ENCODE measurements at places on chromosomes 11 and 22. TPM values are rescaled to one million over a fixed set of nuclear protein-coding genes. Genes with fewer than 3 reads are reported as not detected.

DNA sequence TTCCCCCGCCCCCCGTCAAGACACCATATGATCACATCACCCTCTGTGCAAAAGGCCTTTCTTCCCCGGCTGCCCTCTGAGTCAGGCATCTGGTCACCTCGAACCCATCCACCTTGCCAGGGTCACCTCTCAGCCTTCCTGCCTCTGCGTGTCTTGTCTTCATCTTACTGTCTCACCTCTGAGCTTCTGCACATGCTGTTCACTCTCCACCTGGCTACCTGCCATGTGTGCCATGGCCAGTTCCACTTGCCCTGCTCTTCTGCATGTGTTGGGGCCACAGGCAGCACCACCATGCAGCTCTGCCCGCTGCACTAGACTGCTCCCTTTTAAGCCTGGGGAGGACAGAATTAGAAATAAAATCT lies 9.8 kb downstream of the ZNF74 start:
- DNase-seq, result no peak

Gene ACTN3
- not detected for total RNA-seq

- peak; percentile 40 for DNase-seq
These were observed 3.1 kb downstream of the CELSR1 start for GRCh38 chr22:46534177-46534776.

Gene SEC14L3
- total RNA-seq, result not detected

GRCh38 chr22:21051831-21052400 lies 6.2 kb downstream of the LRRC74B start:
- DNase-seq, result no peak

DNA sequence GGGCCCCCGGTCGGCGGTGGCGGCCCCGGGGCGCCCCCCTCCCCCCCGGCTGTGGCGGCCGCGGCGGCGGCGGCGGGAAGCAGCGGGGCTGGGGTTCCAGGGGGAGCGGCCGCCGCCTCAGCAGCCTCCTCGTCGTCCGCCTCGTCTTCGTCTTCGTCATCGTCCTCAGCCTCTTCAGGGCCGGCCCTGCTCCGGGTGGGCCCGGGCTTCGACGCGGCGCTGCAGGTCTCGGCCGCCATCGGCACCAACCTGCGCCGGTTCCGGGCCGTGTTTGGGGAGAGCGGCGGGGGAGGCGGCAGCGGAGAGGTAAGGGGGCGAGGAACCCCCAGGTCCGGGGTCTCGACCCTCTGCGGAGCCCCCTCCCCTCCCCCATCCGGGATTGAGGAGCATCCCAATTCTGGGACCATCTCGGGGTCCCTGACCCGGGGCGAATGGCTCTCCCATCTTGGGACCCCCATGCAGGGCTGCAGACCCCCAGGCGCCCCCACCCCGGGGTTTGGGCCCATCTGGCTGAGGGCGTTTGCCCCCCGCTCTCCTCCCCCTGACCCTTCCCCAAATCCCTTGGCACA lies 431 bp downstream of the KMT2A start:
- DNase-seq, result peak; percentile 50

- no peak for DNase-seq
These were observed 2.4 kb downstream of the IPO7 start for GRCh38 chr11:9386901-9387300.

GRCh38 chr11:11788063-11788710 lies 53.6 kb upstream of the USP47 start:
- no peak for DNase-seq

Gene NXPE2
- total RNA-seq, result not detected

DNA sequence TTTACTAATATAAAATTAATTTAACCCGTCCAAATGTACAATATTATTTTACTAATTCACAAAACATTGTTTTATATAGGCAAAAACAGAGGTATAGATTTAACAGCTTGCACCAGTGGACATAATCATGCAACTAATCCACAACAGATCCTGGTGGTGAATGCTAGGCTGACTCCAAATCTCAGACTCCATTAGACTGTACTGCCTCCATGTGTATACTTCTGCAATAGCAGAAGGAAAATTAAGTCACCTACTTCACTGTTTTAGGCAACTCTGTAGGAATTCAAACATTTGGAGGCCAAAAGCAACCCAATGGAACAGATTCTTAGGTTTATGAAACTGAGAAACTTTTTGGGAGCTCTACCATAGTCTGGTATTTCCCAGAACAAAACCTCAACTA lies 30.0 kb upstream of the RAB39A start:
- DNase-seq, result no peak

GRCh38 chr22:30705710-30706651 lies 11.3 kb downstream of the OSBP2 start:
- no peak for DNase-seq

- no peak for DNase-seq
These were observed 41.9 kb downstream of the ANO5 start for GRCh38 chr11:22234743-22235142.

DNA sequence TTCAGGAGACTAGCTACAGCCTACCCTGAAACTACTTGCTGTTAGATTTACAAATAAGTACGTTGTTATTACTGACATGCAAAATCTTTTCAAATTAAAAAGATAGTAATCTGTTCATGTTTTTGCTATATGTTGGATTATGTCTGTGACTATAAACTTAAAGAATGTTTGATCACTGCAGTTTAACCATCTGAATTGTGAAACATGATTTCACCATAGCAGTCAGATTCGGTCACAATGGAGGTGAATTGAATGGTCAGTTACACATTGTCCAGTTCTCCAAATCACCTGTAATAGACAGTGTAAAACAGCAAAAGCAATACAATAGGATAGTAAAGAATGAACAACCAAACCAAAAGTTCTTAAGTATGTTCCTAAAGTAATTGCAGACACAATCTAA lies 43.3 kb downstream of the CCDC83 start:
- DNase-seq, result no peak

DNA sequence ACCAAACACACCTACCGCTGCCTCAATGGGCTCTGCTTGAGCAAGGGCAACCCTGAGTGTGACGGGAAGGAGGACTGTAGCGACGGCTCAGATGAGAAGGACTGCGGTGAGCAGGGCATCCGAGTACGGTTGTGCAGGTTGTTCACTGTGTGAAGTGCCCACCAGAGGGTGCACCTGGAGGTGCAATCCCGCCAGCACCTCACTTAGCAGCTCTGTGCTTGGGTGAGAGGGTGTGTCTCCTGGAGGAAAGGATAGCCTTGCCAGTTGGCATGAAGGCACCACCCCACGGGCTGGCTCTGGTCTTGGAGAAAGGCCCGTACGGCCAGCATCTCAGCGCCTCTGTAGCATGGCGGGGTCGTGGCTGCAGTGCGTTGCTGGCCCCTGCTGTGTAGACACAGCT lies 39.4 kb downstream of the ST14 start:
- no peak for DNase-seq

DNA sequence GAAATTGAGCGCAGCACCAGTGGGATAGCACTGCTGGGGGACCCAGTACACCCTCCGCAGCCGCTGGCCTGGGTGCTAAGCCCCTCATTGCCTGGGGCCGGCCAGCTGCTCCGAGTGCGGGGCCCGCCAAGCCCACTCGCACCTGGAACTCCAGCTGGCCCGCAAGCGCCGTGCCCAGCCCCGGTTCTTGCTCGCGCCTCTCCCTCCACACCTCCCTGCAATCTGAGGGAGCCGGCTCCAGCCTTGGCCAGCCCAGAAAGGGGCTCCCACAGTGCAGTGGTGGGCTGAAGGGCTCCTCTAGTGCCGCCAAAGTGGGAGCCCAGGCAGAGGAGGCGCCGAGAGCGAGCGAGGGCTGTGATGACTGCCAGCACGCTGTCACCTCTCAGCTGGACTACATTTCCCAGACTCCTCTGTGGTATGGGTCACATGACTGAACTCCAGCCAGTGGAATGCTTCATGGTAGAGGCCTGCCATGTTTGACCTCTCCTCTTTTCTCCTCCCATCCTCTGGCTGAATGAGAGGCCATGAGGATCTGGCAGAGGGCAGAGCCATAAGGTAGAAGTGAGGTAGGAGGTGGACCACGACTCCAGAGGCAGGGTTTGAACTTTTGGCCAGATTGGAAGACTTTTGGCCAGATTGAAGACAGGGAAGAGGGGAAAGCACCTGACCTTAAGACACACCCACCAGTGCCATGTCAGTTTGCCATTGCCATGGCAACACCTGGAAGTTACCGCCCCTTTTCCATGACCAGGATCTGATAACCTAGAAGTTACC lies 6.2 kb downstream of the MRGPRD start:
- DNase-seq, result no peak

DNA sequence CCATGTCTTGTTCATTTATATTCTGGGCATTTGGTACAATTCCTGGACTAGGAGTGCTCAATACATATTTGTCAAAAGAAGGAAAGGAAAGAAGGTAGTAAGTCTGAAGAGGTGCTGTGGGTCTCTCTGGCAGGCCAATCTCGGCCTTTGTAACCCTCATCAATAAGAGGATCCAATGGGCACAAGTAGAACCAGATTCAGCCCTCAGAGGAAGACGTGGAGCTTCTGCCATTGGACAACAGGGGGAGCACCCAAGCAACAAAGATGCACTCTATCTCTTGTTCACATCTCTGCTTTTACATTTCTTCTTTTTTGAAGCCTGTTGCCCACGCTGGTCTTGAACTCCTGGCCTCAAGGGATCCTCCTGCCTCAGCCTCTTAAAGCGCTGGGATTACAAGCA lies 2.2 kb upstream of the VPS11 start:
- DNase-seq, result peak; percentile 30

- peak; percentile 38 for DNase-seq
These were observed 5.5 kb downstream of the YDJC start for GRCh38 chr22:21624120-21624879.

Gene GNAZ
- 2.2 TPM for total RNA-seq

Gene CDC42EP1
- 19.8 TPM for total RNA-seq

- DNase-seq, result no peak
These were observed 2.9 kb upstream of the ALX4 start for GRCh38 chr11:44312876-44313275.
